ENCODE measurements at places on chromosomes 6 and 20. TPM values are rescaled to one million over a fixed set of nuclear protein-coding genes. Genes with fewer than 3 reads are reported as not detected.

The KHDC1L gene
- total RNA-seq: not detected

The RBPJL gene
- not detected for total RNA-seq

The CCM2L gene
- total RNA-seq: not detected

The HCK gene
- total RNA-seq: not detected

The DDO gene
- not detected for total RNA-seq

The ZBTB22 gene
- total RNA-seq: 13.2 TPM

The PNLDC1 gene
- total RNA-seq: not detected

The DDX43 gene
- total RNA-seq: not detected

The HEY2 gene
- total RNA-seq: 0.32 TPM

The EEF1A2 gene
- 13.7 TPM for total RNA-seq

- DNase-seq: peak; percentile 6
- H3K27me3 ChIP-seq: no peaks in the 10 kb centered on the region
- H3K36me3 ChIP-seq: no peaks in the 10 kb centered on the region
- no peaks in the 10 kb centered on the region for H3K4me1 ChIP-seq
- no peak overlapping the region for H3K27ac ChIP-seq
Measured at GRCh38 chr6:123925350-123925749, 121.7 kb downstream of the NKAIN2 start.

DNA sequence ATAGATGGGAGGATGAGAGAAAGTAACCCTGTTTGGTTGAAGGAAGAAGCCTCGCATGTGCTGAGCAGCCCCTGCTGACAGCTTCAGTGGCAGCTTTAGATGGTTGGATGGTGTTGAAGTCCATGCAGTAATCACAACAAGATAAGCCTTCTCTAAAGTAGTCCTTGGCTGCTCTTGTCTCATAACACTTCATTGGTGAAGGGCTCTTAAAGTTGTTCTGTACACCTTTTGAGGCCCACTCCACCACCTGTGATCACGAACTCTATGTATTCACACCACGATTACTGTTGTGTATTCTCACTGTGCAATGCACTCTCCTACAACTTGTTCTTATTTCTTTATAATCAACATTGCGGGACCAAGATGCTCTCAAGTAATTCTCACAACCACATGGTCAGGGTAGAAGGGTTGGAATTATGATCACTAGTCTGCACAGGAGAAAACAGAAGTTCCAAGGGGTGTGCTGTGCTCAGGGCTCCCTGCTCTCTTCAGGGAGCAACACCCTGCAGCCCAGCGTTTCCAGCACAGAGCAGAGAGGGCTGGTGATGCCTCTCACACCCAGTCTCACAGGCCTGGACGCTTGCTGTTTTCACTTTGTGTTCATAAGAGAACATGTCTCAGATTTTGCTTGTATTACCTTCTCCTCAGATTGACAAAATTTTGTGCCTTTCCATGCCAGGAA is 294.4 kb downstream of the SMOC2 start:
- H3K4me3 ChIP-seq: no peak overlapping the region
- H3K27ac ChIP-seq: no peak overlapping the region
- no peaks in the 10 kb centered on the region for H3K4me1 ChIP-seq
- H3K27me3 ChIP-seq: no peaks in the 10 kb centered on the region
- no peaks in the 10 kb centered on the region for H3K36me3 ChIP-seq

- H3K4me3 ChIP-seq: no peak overlapping the region
- H3K36me3 ChIP-seq: no peaks in the 10 kb centered on the region
- no peak overlapping the region for H3K27ac ChIP-seq
- DNase-seq: no peak
Measured at GRCh38 chr20:63090682-63091571, 84.2 kb upstream of the BHLHE23 start.

DNA sequence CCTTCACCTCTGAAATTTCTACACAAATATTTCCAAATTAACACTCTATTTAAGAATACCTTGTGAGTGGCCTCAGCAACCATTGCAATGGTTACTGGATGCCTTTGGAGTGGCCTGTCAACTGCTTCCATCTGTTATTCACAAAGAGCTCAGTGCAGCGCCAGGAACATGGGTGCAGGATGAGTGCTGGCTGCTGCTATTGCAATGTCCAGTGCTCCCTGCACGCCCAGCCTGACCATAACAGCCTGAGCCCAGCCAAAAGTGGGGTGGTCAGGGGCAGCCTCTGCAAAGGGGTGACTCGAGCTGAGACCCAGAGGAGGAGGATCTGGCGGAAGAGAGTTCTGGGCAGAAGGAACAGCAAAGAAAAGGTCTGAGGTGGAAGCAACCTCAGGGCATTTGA is 18.4 kb downstream of the CASS4 start:
- no peaks in the 10 kb centered on the region for H3K27me3 ChIP-seq
- no peak for DNase-seq
- no peak overlapping the region for H3K27ac ChIP-seq

GRCh38 chr20:11724097-11724496 is 193.6 kb upstream of the BTBD3 start:
- no peak for DNase-seq
- H3K4me1 ChIP-seq: no peaks in the 10 kb centered on the region
- no peak overlapping the region for H3K4me3 ChIP-seq
- no peaks in the 10 kb centered on the region for H3K36me3 ChIP-seq
- H3K27ac ChIP-seq: no peak overlapping the region

DNA sequence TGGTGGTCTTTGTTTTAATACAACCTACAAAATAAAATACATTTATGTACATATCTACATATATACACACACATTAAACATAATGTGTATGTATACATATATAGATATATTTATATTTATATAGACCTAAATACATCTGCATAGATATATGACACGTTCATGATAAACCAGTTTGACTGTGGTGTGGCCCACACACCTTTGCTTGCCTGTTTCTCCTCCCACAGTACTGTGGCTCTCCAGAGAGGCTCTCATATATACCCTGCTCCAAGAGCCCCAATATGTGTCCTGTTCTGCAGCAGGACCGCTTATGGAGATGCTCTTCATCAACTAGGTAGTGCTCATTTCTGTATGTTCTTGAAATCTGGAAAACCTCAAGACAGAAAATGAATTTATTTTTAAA is 207.0 kb downstream of the KCNQ5 start:
- no peaks in the 10 kb centered on the region for H3K27me3 ChIP-seq
- no peak overlapping the region for H3K4me3 ChIP-seq
- H3K4me1 ChIP-seq: no peaks in the 10 kb centered on the region
- H3K27ac ChIP-seq: no peak overlapping the region
- H3K36me3 ChIP-seq: no peaks in the 10 kb centered on the region

DNA sequence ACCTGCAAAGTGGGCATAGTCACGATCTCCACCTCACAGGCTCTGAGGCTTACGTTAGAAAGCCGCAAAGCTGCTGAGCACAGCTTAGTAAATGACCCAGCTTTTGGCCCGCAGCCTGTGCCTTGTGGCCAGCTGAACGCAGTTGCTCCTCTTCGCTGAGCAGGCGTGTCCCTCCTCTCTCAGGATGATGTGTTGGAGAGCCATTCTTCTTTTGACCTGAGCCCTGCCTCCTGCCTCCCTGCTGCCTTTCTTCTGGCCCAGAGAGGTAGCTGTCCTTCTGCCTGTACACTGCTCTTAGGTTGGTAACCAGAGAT is 47.6 kb upstream of the MYL9 start:
- H3K27me3 ChIP-seq: no peaks in the 10 kb centered on the region
- no peak for DNase-seq
- H3K36me3 ChIP-seq: peaks cover 14% of the 10 kb centered on the region
- no peak overlapping the region for H3K27ac ChIP-seq

GRCh38 chr6:36319436-36319762 is 17.3 kb downstream of the BNIP5 start:
- no peak for DNase-seq
- no peak overlapping the region for H3K27ac ChIP-seq
- H3K36me3 ChIP-seq: no peaks in the 10 kb centered on the region
- H3K4me1 ChIP-seq: no peaks in the 10 kb centered on the region

- H3K27me3 ChIP-seq: no peaks in the 10 kb centered on the region
- no peak overlapping the region for H3K27ac ChIP-seq
- peak; percentile 25 for DNase-seq
- peaks cover 47% of the 10 kb centered on the region for H3K4me1 ChIP-seq
Measured at GRCh38 chr20:43983359-43983758, 68.7 kb downstream of the TOX2 start.

DNA sequence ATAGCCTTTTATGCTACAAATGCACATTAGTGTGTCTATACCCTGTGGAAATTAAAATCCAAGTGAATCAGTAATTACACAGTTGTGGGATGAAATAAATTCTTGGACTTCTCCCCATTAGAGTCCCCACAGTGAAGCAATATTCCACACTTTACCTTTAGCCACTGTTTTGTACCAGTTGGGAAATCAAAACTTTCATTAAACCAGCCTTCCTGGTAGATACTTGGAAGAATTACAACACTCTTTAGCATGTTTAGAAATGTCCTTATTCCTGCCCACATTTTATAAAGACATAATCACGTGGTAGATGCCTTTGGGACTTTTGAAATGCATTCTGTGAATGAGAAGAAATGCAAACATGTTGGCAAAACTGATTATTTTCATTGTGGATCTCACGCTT is 49.0 kb upstream of the ANKEF1 start:
- H3K27me3 ChIP-seq: no peaks in the 10 kb centered on the region
- H3K27ac ChIP-seq: no peak overlapping the region
- no peaks in the 10 kb centered on the region for H3K36me3 ChIP-seq
- H3K4me1 ChIP-seq: peaks cover 35% of the 10 kb centered on the region
- H3K4me3 ChIP-seq: no peak overlapping the region

DNA sequence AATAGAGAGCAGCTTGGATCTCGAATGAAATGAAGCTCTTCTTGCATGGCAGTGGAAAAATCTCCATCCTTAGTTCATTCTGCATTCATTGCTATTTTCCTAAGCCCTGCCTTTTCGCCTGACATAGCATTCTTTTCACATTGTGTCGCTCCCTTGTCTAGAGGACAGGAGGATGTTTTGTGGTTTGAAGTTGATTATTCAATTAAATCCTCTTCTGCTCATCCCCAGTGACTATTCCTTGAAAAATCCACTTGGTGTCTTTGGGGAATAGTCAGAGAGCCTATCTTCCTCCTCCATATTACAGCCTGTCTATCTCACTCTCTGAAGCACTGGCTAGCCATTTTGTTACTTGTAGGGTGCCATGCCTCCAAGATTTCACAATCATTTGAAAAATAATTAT is 161.2 kb downstream of the KLHL32 start:
- H3K36me3 ChIP-seq: no peaks in the 10 kb centered on the region
- H3K27ac ChIP-seq: no peak overlapping the region
- H3K4me3 ChIP-seq: no peak overlapping the region
- no peaks in the 10 kb centered on the region for H3K27me3 ChIP-seq

GRCh38 chr20:32155017-32155981 is 45.8 kb downstream of the TM9SF4 start:
- no peak overlapping the region for H3K4me3 ChIP-seq
- H3K36me3 ChIP-seq: peaks cover 33% of the 10 kb centered on the region
- H3K27ac ChIP-seq: no peak overlapping the region
- DNase-seq: peak; percentile 11

GRCh38 chr6:160965893-160966292 is 25.7 kb upstream of the MAP3K4 start:
- peaks cover 8% of the 10 kb centered on the region for H3K4me1 ChIP-seq
- no peaks in the 10 kb centered on the region for H3K36me3 ChIP-seq
- no peaks in the 10 kb centered on the region for H3K27me3 ChIP-seq
- H3K27ac ChIP-seq: no peak overlapping the region
- no peak for DNase-seq

- DNase-seq: no peak
- H3K27me3 ChIP-seq: no peaks in the 10 kb centered on the region
- H3K36me3 ChIP-seq: no peaks in the 10 kb centered on the region
- H3K4me3 ChIP-seq: no peak overlapping the region
Measured at GRCh38 chr6:69852706-69853105, 13.7 kb upstream of the COL19A1 start.

DNA sequence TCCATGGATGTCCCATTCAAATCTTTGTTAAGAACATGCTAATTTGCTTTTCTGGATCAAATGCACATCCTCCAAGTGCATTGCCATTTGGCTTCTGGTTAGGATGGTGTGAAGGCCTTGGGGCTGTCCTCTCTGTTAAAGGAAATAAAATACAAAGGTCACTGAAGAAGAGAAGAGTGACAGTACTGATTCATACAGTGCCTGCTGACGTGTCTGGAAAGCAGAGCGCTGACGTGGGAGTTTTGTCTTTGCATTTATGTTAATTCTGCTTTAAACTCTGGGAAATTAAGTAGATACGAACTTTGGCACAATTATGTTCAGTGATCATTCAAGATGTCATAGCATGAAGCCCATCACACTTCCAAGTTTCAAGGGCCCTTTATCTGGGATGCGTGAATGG is 33.2 kb downstream of the SYNDIG1 start:
- no peak overlapping the region for H3K4me3 ChIP-seq
- no peaks in the 10 kb centered on the region for H3K4me1 ChIP-seq
- no peak for DNase-seq
- H3K27ac ChIP-seq: no peak overlapping the region

- no peak overlapping the region for H3K27ac ChIP-seq
- DNase-seq: no peak
- no peaks in the 10 kb centered on the region for H3K4me1 ChIP-seq
- H3K36me3 ChIP-seq: peaks cover 53% of the 10 kb centered on the region
Measured at GRCh38 chr6:89787660-89788328, 31.8 kb downstream of the MDN1 start.

DNA sequence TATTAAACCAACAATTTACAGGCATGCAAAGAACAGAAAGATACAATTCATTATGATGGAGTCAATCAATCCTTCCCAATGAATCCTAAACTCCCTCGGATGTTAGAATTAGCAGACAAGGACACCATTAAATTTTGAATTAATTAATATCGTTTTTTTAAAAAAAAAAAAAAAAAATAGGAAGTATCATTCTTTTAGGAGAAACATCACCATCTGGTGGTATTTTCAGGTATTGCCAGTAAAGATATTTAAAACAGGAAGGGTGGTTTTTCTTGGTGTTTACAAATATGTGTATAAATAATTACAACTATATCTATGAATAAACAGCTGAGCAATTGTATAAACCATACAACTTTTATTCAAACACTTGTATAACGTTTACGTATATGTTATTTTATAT is 564.4 kb downstream of the HAO1 start:
- no peaks in the 10 kb centered on the region for H3K36me3 ChIP-seq
- no peaks in the 10 kb centered on the region for H3K27me3 ChIP-seq
- peak; percentile 22 for DNase-seq
- no peaks in the 10 kb centered on the region for H3K4me1 ChIP-seq

DNA sequence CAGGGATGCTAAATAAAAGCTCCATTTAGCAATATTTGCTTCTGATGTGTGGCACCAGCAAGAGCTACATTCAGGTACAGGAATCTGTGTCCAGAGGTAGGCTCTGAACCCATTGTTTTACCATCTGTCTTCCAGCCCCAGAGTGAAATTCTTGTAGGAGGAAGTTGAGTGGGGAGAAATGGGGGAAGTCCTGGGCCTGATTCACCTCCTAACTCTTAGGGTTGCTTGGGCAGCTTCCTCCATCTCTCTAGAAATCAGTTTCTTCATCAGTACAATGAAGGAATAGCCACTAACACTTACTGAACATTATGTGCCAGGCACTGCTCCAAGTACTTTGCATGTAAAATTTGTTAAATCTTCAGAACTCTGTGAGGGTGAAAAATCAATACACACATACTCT is 35.1 kb upstream of the TSPYL1 start:
- no peaks in the 10 kb centered on the region for H3K27me3 ChIP-seq
- H3K27ac ChIP-seq: no peak overlapping the region
- H3K36me3 ChIP-seq: no peaks in the 10 kb centered on the region
- DNase-seq: no peak

- H3K27ac ChIP-seq: no peak overlapping the region
- DNase-seq: no peak
- no peaks in the 10 kb centered on the region for H3K27me3 ChIP-seq
- peaks cover 14% of the 10 kb centered on the region for H3K4me1 ChIP-seq
- H3K36me3 ChIP-seq: no peaks in the 10 kb centered on the region
- no peak overlapping the region for H3K4me3 ChIP-seq
Measured at GRCh38 chr6:100721256-100721655, 159.9 kb downstream of the ASCC3 start.
